Vagina (tissue), 2 donors: ENCODE measurements at places on chromosomes 12 and 14.

DNA sequence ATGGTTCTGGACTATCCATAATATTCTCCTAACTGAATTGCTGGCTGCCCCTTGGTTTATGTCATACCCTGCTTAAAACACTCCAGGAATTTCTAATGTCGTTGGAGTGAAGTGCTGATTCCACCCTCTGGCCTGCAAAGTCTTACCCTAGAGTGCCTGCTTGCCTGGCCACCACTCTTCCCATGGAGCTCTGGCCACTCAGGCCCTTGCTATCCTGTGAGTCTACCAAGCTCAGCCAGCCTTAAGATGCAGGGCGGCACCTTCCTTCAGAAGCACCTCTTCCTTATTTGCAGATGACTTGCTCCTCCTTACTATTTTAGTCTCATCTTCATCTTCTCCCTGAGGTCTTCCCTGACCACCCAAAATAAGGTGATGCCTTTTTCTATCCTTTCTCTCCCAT is 35.3 kb downstream of the SLC6A15 start:
- no peak for DNase-seq

DNA sequence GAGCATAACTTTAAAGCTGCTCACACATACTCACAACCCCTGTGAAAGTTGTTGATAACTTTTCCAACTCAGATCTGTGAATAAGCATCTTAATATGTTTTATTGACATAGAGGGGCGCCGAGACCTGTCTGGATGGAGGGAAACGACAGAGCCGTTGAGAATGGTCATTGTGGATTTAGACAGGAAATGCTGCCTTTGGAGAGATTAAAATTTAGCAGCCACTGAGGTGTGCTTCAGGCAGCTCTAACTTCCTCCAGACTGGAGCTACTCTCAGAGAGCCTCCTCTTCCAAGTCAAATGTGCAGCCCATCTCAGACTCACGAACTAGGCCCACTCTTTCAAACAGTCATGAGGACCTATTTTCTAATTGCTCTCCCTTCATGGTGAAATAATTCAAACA is 90.9 kb downstream of the RIMBP2 start:
- DNase-seq: no peak

DNA sequence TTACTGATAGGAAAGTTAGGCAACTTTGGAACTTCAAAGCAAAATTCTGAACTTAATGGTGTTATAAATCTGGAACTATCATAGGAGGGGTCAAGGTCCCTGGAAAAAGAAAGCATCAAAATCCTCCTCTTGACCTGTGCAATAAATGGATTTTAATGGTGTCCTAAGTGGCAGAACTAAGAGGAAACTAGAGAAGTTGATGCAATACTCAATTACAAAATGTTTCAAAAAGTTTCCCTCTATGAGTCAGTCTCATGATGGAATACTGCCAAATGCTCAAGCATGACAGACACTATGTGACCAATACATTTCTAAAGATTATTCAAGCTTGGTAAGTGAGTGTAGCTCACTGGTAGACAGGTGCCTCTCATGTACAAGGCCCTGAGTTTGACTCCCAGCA is 47.7 kb upstream of the ERGIC2 start:
- no peak for DNase-seq

DNA sequence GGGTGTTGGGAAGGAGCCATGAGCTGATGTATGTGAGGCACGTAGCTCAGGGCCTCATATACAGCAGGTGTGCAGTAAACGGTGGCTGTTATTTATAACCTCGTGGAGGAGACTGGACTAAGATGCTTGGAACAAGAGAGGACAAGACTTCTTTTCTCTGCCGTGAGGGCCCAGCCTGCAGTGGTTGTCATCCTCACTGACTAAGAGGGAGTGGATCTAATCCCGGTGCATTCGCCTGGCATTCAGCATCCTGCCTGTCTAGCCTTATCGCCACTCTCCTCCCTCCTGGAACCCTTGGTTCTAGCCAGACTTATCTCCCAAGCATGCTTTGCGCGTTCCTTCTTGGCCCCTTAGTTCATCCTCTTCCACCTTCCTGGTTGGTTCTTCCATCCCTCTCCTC is 3.9 kb downstream of the TSPAN9 start:
- no peak for DNase-seq

DNA sequence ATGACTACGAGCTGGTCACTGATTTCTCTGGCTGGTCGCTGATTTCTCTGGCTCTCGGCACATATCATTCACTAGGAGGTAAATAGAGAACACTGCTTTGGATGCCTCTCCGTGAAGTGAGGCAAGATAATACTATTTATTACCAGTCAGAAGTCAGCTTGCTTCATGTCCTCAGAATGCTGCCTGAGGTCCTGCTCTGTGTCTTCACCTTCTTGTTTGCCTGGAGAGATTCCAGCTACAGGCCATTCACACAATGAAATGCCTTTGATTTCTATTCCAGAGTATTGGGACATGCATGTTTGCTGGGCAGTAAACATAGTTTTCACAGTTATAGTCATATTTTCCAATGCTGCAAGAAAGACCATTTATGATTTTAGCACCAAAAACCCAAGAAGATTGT is 106.7 kb downstream of the AEBP2 start:
- no peak for DNase-seq

GRCh38 chr12:116353958-116354357 is 76.5 kb upstream of the MED13L start:
- DNase-seq: no peak

DNA sequence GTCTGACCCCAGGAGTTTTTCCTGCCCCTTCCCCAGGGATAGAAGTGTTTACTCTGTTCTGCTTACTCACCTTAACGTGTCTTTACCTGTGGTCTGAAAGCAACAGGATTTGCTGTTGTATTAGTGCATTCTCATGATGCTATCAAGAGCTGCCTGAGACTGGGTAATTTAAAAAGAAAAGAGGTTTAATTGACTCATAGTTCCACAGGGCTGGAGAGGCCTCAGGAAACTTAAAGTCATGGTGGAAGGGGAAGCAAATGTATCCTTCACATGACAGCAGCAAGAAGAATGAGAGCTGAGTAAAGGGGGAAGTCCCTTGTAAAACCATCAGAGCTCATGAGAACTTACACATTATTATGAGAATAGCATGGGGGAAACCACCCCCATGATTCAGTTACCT is 240.4 kb downstream of the SNAPC1 start:
- DNase-seq: no peak

GRCh38 chr12:52532636-52533035 is 12.4 kb upstream of the KRT5 start:
- DNase-seq: no peak

GRCh38 chr12:112473056-112473455 is 54.3 kb downstream of the PTPN11 start:
- DNase-seq: no peak

DNA sequence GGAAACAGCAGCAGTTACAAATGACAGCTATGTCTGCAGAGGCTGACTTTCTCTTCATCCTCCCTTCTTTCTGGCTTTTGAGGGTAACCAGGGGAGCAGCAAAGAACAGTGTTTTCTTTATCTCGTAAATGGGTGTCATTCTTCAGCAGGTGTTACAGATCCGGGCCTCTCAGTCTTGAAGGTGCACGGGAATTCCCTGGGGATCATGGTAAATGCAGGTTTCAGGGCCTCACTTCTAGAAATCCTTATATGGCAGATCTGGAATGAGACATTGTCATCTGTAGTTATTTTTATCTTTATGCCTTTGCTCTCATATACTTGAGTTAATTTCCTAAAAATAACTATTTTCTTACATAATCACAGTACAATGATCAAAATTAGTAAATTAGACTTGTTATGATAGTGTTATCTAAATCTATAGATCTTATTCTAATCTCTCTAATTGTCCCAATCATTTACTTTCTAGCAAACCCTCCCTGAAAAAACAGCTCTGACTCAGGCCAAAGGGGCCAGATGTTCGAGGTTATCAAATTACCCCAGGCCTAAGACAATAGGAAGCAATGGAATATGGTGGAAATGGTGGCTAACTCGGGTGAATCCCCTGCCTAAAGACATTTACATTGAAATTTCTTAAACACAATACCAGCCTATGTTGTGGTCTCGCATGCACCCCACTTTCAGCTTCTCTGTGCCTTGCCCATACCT is 145.0 kb downstream of the CAND1 start:
- no peak for DNase-seq

DNA sequence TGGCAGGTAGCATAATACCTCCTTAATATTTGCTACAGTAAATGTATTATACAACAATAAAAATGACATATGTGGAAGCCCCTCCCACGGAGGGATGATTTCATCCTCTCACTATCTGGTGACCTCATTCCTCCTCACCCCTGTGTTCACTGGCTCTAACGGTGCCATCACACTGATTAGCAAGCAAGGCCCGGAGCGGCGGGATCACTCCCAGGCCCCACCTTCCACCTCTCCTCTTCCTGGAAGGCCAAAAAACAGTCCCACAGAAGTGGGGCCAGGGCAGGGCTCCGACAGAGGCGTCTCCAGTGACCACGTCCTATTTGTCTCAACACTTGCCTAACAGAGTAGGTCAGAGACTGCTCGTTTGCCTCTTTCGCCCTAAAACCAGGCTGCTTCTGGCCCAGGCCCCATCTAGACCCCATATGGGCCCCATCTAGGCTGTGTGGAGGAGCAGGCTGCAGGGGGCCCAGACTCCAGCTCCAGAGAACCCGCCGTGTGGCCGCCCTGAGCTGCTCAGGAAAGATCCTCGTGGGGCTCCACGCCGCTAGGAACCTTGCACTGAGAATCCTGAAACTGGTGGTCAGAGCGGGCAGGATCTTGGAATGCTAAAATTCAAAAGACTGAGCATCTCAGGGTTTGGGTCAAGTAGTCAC is 3.7 kb downstream of the SELPLG start:
- DNase-seq: no peak

DNA sequence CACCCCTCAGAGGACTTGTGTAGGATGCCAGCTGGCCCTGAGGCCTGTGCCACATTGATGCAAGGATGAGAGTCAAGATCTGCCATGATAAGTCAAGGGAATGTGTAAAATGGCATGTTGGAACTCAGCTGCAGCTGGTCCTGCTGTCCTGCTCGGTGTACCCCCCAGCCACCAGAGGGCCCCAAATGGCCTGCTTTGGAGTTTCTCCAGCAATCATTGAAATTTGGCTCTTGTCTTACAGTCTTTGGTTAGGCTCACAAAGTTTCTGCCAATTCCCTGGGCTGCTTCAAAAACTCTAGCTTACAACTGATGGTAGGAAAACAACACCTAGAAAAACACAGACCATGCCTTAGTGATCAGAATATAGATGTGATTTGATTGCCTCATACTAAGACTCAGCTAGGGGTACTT is 76.8 kb downstream of the HSD17B6 start:
- no peak for DNase-seq

DNA sequence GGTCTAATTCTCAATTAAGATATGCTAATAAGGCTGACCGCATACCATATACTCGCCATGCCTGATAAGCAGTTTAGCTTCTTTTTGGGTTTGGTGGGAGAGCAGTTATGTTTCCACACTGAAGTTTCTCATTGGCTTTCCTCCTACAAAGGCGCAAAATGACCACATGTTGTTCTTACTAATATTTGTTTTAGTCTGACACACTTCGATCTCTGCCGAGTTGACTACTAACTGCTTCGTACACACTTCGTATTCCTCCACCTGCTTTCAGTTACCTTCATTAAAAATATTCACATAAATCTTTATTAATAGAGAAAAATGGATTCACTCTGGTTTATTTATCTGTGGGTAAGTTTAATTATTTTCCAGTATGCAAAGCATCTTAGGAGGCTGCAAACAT is 41.7 kb downstream of the EMP1 start:
- no peak for DNase-seq
